ENCODE measurements at places on chromosomes 16 and 17. TPM values are rescaled to one million over a fixed set of nuclear protein-coding genes. Genes with fewer than 3 reads are reported as not detected.

The SLC5A2 gene
- not detected for total RNA-seq

The DBNDD1 gene
- 0.18 TPM for total RNA-seq

The GAS7 gene
- total RNA-seq: 0.61 TPM

The CDH11 gene
- not detected for total RNA-seq

The KCNG4 gene
- total RNA-seq: not detected

The CNTNAP1 gene
- total RNA-seq: 0.71 TPM

The SRR gene
- 23.1 TPM for total RNA-seq

The KCNJ2 gene
- total RNA-seq: not detected

- peaks cover 23% of the 10 kb centered on the region for H3K27me3 ChIP-seq
- H3K4me1 ChIP-seq: peaks cover 3% of the 10 kb centered on the region
- no peak overlapping the region for H3K27ac ChIP-seq
- H3K4me3 ChIP-seq: no peak overlapping the region
- no peak for DNase-seq
- H3K36me3 ChIP-seq: no peaks in the 10 kb centered on the region
Observed at GRCh38 chr16:66265048-66265415, 101.5 kb upstream of the CDH5 start.

DNA sequence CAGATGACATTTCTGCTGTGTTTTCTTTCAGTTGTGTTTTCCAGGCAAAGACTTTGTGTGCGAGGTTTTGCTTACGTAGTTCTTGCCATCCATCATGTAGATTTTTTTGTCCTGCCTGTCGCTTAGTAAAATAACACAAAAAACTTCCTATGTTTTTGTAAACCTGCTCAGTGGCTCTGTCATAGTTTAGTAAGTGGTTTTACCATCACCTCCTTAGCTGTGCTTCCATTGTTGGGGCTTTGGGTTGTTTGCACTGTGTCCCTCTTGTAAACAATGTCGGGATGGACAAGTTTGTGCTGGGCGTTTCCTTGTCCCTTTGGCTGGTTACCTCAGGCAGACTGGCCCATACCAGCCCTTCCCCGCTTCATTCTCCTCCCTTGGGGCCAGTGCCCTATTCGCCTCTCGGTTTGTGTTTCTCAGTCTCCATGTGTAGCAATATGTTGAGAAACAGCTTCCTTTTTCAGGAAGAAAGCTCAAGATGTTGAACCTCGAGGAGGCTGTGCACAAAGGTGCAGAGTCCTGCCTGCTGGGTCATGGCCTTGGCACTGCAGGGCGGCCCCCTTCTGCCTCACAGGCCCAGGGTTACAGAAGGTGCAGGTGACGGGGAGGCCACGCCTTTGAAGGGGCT is 74.6 kb downstream of the KSR1 start:
- no peak overlapping the region for H3K4me3 ChIP-seq
- H3K27ac ChIP-seq: peak overlapping the region; percentile 3
- peaks cover 81% of the 10 kb centered on the region for H3K4me1 ChIP-seq
- H3K36me3 ChIP-seq: peaks cover 9% of the 10 kb centered on the region

- no peaks in the 10 kb centered on the region for H3K36me3 ChIP-seq
- no peak overlapping the region for H3K4me3 ChIP-seq
- peaks cover 19% of the 10 kb centered on the region for H3K27me3 ChIP-seq
- no peak for DNase-seq
- H3K27ac ChIP-seq: no peak overlapping the region
Observed at GRCh38 chr16:86479419-86479818, 30.9 kb upstream of the FOXF1 start.

GRCh38 chr16:50568187-50568815 is 20.1 kb downstream of the NKD1 start:
- H3K36me3 ChIP-seq: no peaks in the 10 kb centered on the region
- no peak overlapping the region for H3K27ac ChIP-seq
- no peak overlapping the region for H3K4me3 ChIP-seq
- no peak for DNase-seq
- peaks cover 2% of the 10 kb centered on the region for H3K27me3 ChIP-seq

GRCh38 chr16:5928476-5929065 is 831.0 kb upstream of the EEF2KMT start:
- H3K4me3 ChIP-seq: no peak overlapping the region
- H3K4me1 ChIP-seq: no peaks in the 10 kb centered on the region
- no peak overlapping the region for H3K27ac ChIP-seq
- H3K27me3 ChIP-seq: no peaks in the 10 kb centered on the region

DNA sequence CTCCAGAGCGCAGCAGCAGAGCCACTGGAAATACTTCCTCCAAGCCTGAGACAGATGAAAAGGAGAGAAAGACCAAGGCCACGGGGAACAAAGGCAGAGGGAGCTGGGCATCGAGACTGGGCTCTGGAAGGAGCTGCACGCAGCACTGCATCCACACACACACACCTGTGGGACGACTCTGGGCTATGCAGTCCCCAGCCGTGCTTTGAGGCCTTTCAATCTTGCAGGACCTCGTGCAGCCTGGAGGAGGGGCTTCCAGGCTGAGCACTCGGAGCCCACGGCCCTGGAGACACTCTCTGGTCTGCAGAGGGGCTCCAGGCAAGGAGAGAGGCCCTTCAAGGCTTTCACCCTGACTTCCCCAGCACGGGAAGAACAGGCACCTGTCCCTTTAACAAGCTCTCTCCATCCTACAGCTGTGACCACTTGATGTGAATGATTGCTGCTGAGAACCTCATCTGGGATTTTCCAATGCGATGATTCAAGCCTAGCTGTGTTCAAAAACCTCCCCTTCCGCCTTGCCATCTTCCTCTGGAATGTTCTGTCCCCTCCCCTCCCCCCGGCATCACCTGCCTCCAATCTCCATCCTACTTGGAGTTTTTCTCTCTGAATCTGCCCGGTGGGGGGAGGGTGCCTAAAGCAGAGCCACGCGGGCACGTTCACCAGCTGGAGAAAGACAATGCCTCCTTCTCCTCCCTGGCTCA is 37.5 kb downstream of the RBFOX3 start:
- H3K4me1 ChIP-seq: no peaks in the 10 kb centered on the region
- no peaks in the 10 kb centered on the region for H3K36me3 ChIP-seq
- H3K27ac ChIP-seq: no peak overlapping the region

GRCh38 chr17:83018658-83019193 is 60.7 kb upstream of the METRNL start:
- H3K27me3 ChIP-seq: no peaks in the 10 kb centered on the region
- peaks cover 6% of the 10 kb centered on the region for H3K36me3 ChIP-seq
- no peak overlapping the region for H3K27ac ChIP-seq
- peaks cover 5% of the 10 kb centered on the region for H3K4me1 ChIP-seq

DNA sequence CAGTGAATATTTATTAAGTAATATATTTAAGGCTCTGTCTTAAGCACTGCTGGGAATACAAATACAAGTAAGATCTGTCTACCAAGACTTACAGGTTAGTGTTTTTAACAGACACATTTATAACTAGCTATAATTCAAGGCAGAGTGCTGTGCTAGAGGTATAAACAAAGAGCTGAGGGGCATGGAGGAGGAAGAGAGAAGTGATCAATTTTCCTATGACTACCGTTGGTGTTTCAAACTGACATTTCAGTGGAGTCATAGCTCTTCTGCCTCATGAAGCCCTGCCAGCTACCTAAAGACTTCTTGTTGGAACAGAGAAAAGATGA is 79.9 kb downstream of the CYB561 start:
- H3K4me1 ChIP-seq: no peaks in the 10 kb centered on the region
- no peak overlapping the region for H3K4me3 ChIP-seq
- no peak for DNase-seq
- no peak overlapping the region for H3K27ac ChIP-seq
- H3K27me3 ChIP-seq: peaks cover 5% of the 10 kb centered on the region

GRCh38 chr17:16374146-16374938 is 6.5 kb upstream of the UBB start:
- H3K27me3 ChIP-seq: no peaks in the 10 kb centered on the region
- no peak for DNase-seq
- H3K27ac ChIP-seq: no peak overlapping the region
- no peaks in the 10 kb centered on the region for H3K4me1 ChIP-seq

DNA sequence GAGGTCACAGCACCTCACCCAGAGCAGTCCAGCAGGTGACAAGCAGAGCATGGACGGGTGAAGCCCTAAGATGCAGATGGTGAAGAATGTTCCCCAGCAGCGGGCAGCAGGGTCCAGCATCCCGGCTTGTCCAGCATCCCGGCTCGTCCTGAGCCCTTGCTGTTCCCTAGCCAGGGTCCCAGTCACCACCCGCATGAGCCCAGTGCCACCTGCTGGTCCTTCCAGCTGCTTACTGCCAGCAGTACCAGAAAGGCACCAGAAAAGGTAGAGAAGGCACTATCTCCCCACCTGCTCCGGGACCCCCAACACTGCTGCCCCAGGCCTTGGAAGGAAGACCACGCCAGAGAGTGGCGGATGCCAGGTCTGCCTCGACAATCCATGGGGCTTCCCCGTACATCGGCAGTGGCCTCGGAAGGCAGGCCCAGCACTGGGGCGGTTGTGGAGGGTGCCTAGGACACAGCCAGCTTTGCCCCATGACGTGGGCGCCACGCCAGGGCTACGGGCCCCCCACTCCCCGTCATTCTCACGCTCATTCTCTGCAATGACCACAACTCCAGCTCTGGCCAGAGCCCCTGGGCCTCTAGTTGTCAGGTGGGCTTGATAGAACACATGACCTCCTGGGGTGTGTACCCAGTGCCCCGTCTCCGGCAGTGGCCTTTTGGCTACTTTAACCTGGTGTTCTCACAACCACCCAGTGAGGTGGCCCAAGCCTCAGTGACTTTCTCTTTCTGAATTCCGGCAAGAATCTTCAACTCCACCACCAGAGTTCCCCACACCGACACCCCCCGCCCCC is 1.4 kb downstream of the CENPX start:
- H3K27ac ChIP-seq: peak overlapping the region; percentile 83
- H3K4me3 ChIP-seq: peak overlapping the region; percentile 89
- peaks cover 14% of the 10 kb centered on the region for H3K36me3 ChIP-seq
- DNase-seq: peak; percentile 77

DNA sequence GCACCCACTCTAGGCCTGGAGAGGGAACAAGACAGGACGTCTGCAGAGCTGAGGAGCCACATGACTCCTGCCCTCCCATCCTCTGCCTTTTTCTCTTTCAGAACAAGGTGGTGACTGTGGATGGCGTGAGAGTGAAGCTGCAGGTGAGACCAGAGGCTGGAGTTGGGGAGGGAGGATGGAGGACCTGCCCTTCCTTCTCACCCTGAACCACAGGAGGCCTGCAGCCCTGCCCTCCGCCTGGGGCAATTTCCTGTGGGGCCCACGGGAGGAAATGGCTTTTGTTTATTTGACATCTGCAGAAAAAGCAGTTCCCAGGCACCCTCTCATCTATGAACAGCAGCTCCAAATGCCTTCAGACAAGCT is 5.1 kb downstream of the RAB37 start:
- peaks cover 18% of the 10 kb centered on the region for H3K36me3 ChIP-seq
- DNase-seq: peak; percentile 85
- peak overlapping the region; percentile 72 for H3K4me3 ChIP-seq
- H3K4me1 ChIP-seq: peaks cover 93% of the 10 kb centered on the region
- H3K27me3 ChIP-seq: no peaks in the 10 kb centered on the region

DNA sequence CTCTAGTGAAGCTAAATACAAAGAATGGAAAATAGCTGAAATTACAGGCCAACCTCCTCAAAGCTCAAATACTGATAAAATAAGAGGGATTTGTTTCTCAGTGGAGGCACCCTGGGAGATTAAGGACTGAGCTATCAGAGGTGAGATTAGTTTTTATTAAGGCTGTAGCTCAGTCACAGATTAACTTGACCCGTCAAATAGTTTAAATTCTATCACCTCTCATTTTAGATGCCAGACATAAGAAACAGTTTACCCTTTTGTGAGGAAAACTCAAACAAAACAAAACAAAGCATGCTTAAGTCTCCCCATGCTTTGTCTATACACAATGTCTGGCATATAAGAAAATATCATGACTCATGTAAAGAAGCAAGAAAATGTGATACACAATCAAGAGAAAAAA is 208.3 kb upstream of the PMFBP1 start:
- no peak for DNase-seq
- no peaks in the 10 kb centered on the region for H3K27me3 ChIP-seq
- no peaks in the 10 kb centered on the region for H3K4me1 ChIP-seq
- peaks cover 2% of the 10 kb centered on the region for H3K36me3 ChIP-seq

DNA sequence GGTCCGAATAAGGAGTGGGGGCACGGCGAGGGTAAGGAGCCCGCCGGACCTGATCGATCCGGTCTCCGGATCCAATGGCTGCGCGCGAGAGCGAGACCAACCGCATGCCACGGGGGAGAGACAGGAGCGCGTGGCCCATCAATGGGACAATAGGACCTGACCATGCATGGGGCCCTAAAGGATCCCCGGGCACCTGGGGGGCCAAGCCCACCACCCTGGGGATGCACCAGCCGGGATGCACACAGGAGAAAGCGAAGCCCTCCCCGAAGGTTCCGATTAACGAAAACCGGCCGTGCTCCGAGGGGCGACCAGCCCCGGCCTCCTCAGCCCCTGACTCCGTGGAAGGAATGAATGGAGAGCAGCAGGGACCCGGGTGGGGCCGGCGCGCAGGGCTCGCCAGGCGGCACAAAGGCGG is 525 bp downstream of the JPT1 start:
- H3K27ac ChIP-seq: peak overlapping the region; percentile 92
- H3K27me3 ChIP-seq: no peaks in the 10 kb centered on the region
- H3K4me3 ChIP-seq: peak overlapping the region; percentile 96
- H3K4me1 ChIP-seq: peaks cover 37% of the 10 kb centered on the region
- H3K36me3 ChIP-seq: peaks cover 27% of the 10 kb centered on the region

DNA sequence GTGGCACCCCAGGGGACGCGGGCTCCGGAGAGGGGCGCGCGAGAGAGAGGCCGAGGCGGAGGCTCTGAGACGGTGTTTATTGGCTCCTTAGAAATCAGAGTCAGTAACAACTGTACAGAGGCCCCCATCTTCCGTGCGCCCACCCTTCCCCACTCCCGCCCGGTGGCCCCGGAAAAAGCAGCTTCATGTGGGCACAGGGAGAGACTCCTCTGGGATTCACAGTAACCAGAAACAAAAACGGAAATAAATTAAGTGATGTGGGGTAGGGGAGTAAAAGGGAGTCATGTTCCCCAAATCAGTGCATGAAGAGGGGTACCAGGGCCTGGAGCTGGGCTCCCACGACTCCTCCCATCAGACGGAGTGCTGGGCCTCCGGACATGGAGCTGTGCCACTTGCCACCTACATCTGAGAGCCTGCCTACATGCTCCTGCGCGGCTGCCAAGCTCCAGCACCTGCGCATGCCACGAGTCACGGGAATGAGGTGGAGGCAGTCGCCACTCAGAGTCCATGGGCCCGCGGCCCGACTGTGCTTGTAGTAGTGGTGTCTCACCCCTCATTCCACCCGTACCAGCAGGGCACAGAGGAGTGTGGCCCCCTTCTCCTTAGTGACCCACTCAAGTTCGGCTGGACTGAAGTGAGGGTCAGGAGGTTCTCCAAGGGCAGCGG is 543 bp upstream of the GPS2 start:
- H3K27me3 ChIP-seq: no peaks in the 10 kb centered on the region
- H3K4me3 ChIP-seq: peak overlapping the region; percentile 91
- H3K4me1 ChIP-seq: peaks cover 54% of the 10 kb centered on the region
- DNase-seq: no peak
- H3K27ac ChIP-seq: peak overlapping the region; percentile 97
- peaks cover 56% of the 10 kb centered on the region for H3K36me3 ChIP-seq

DNA sequence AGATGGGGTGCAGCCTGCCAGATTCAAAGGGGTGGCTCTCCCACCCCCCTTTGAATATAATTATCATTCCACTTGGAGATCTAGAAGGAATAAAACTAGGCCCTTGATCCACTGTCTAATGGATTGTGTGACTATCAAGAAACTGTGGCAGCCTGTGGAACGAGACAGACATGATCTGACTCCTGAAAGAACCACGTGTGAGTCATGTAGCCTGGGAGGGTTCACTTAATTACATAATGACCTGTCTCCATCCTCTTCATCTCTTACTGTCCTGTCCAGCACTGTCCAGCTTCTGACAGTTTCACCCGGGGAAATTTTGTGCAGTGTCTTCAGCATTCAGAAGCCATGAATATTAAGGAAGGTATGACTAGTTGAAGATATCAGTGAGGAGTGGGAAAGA is 43.3 kb upstream of the CDH13 start:
- no peaks in the 10 kb centered on the region for H3K36me3 ChIP-seq
- H3K4me3 ChIP-seq: no peak overlapping the region
- no peaks in the 10 kb centered on the region for H3K4me1 ChIP-seq
- H3K27ac ChIP-seq: no peak overlapping the region

All from activated CD8-positive, alpha-beta T cell treated with anti-CD3 and anti-CD28 coated beads, Interleukin-2, amount 10 ng/mL, durations not matched to agents 7 days and 5 days (primary cell).